ENCODE measurements at places on chromosomes 5 and 9.
A peak's percentile ranks its signal among the peaks of the same experiment; 100 is the strongest.

GRCh38 chr5:158716668-158717067, 383.0 kb downstream of the EBF1 start:
- no peak for DNase-seq

GRCh38 chr5:177399997-177400868, at the start of gene PFN3:
PFN3 (minus strand) TSS chr5:177400661; CDS start chr5:177400576, 85 bp downstream.
- no peak for DNase-seq

DNA sequence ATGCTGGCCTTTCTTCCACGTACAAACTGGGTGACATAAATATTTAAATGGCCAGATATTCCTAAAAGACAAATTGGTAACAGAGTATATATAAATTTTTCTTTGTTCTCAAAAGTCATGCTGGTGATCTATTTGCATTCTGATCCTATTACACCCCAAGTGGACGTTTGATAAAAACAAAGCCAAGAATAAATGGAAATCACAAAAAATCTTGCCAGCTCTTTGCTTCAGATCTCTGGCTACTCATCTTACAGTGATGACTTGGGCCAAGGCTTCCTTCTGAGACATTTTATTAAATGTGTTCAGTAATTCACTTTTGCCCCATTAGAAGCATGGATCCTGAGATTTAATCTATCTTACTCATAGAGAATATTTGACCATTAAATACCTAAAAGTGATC, 444.3 kb upstream of the PIK3R1 start:
- DNase-seq: no peak

GRCh38 chr5:52269859-52270258, 517.9 kb upstream of the ITGA1 start:
- DNase-seq: no peak

DNA sequence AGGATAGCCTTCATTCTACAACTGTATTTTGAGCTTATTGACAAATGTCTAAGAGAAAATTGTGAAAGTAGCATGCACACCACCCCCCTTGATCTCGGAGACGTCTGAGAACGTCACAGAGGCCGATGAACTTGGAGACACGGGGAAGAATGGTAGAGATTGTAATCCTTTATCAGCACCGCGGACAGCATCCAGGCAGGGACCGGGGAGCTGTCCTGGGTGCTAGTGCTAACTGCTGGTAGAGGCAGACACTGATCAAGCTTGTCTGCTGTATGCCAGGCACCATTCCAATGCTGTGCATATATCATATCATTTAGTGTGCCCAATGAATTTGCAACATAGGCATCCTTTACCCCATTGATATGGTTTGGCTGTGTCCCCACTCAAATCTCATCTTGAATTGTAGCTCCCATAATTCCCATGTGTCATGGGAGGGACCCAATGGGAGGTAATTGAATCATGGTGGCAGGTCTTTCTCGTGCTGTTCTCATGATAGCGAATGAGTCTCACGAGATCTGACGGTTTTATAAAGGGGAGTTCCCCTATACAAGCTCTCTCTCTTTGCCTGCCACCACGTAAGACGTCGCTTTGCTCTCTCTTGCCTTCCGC, 98.8 kb downstream of the LHX2 start:
- DNase-seq: peak; percentile 33

DNA sequence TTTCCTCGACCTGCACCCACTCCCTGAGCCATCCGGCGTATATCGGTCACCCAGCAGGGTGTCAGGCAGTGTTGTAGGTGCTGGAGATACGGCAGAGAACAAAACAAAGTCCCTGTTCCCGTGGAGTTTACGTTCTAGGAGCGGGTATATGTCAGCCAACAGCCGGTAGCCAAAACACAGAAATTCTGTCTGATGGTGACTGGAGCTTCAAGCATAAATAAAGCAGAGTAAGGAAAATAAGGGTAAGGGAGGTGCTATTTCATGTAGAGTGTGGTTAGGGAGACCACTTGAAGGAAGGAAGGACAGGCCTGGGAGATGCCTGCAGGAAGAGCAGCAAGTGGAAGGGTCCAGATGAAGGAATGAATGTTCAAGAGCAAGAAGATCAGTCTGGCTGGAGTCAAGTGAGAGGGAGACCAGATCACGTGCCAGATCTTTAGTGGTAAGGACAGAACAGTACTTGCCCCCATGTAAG, 783 bp upstream of the ZFR start:
- DNase-seq: no peak

- DNase-seq: no peak
These were observed 141.5 kb downstream of the ADAMTS19 start for GRCh38 chr5:129601576-129601975.

- no peak for DNase-seq
These were observed 92.8 kb downstream of the CAVIN4 start for GRCh38 chr9:100670719-100671118.

GRCh38 chr5:170746075-170746960, 37.2 kb upstream of the GABRP start:
- no peak for DNase-seq

- DNase-seq: peak; percentile 20
These were observed 143.0 kb downstream of the CAVIN4 start for GRCh38 chr9:100720922-100721321.

GRCh38 chr5:173204185-173204979, 30.6 kb downstream of the NKX2-5 start:
- DNase-seq: no peak

DNA sequence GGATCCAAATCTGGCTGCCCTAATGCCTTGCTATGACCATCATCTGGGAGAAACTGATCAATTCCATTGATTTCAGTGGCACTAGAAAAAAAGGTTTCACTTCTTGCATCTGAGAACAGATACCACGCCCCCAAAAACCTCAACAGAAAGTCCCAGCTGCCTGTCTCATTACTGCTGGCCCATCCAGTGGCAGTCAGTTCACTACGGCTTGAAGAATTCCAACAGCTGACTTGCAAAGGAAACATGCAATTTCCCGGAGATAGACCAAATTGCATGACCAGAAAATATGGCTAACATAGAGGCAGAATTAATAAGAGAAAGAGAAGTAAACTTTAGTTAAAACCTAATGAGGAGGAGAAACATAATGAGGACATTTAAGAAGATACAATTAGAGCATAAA, 48.6 kb downstream of the UGCG start:
- DNase-seq: no peak

- DNase-seq: no peak
These were observed 16.7 kb upstream of the KIF27 start for GRCh38 chr9:83937861-83938455.

- DNase-seq: no peak
These were observed 7.5 kb upstream of the RALGPS1 start for GRCh38 chr9:126907058-126907457.

DNA sequence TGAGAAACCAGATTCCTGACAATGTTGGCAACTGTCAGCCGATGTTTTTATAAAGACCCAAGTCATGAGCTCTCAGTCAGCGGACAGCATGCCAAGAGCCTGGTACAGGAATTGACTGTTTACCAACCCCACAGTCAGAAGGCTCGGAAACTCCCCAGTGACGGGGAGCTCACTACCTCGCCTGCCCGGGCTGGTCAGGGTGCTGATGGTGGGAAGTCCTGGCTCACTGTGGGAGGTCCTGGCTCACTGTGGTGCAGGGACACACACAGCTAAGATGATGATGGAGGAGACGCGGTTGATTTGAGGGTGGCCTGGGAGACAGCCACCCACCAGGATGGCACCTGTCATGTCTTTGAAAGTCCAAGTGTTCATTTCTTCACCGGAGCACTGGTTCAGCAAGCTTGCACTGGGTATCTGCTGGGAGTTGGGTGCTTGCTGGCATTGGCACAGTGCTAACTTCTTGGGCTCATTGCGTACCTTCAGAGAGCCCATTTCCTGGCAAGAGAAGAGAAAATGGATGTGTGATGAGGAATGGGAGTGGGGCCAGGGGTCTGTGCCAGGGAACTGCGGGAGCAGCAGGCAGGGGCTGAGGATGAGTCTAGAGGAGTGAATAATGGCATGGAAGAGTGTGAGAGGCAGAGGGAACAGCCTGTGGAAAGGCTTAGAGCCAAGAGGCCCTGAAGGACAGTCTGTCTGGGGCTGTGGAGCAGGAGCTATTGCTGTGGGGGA, 15.3 kb downstream of the ASS1 start:
- DNase-seq: no peak

DNA sequence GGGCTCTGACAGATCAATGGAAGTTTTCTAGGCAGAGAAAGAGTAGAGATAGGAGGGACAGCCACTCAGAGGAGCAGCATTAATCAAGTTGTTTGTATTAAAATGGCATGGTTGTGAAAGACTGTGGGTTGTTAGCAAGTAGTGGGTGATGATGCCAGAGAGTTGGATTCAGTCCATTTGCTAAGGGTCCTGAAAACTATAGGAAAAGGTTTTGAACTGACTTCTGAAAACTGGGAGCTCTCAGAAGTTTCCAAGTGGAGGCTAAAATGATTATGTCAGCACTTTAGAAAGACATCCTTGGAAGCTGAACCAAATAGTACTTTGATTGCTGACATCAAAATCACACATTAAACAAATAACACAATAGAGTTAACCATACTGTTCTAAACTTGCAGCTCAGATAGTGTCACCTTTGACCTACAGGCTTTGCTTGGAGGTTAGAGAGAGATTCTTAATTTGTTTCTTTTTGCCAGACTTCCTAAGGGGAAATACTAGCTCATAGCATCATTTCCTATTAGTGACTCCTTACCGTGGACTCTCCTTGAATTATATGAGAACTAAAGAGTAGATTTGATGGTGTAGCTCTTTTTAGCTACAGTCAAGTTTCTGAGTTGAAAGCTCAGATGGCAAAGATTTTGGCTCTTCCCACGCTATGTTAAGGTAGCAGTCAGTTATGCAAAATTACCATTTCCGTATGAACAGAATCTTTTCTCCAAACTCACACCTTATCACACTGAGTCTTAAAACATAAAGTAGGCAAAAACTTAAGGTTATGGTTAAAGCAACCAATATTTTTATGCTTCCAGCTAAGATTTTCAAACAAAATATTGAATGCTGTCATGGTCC, 277.1 kb downstream of the NR3C1 start:
- no peak for DNase-seq

GRCh38 chr9:133845440-133845839, 107.3 kb upstream of the SARDH start:
- DNase-seq: no peak

GRCh38 chr5:88190106-88190834, 78.4 kb downstream of the TMEM161B start:
- DNase-seq: no peak

- DNase-seq: no peak
These were observed 106.7 kb downstream of the SERINC5 start for GRCh38 chr5:80149161-80149609.

- DNase-seq: no peak
These were observed 20.1 kb downstream of the CXXC5 start for GRCh38 chr5:139668064-139668880.

GRCh38 chr5:149039506-149039905, 23.4 kb downstream of the SH3TC2 start:
- no peak for DNase-seq

DNA sequence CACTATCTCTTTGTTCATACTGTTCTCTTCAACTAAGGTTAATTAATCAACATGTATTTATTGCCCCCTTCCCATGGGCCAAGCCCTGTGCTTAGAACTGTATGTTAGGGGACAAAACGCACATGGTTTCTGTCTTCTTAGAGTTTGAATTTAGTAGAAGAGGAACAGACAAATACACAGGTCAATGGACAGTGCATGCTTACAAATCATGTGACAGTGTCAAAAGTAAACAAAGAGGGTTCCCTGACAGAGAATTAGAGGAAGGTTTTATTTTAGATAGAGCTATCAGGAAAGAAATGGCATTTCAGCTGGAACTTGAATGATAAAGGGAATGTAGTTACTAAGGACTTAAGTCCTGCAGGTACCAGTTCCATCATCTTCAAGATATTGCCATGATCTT, 145.2 kb upstream of the CCDC152 start:
- DNase-seq: no peak

- no peak for DNase-seq
These were observed 173.2 kb upstream of the TRPC7 start for GRCh38 chr5:136538534-136538933.

DNA sequence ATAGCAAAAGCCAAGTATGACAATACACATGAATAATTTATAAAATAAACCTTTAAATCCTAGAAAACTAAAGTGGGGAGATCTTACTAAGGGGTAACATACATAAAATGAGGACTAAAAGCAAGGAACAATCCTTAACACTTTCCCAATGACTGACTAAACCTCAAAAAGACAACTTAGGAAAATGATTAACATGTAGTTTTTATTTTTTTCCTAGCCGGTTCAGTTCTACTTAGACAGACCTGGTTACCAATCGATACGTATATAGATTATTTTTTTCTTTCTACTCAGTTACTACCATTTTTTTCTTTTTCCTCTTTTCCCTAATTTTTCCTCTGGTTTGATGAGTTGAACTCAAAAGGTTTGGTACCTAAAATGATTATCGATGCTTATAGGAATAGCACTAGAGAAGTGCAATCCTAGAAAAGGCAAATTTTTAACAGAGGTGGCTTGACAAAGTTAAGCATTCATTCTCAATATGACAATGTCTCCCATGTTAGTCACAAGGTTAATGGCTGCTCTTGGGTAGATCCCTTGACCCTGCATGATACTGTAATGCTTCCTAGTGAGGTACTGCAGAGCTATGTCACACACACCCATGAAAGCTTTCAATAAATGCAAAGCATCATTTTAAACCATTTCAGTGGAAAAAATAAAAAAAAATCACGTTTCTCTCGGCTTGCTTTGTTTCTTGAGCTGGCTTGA, 41.5 kb downstream of the FBXO4 start:
- DNase-seq: no peak

DNA sequence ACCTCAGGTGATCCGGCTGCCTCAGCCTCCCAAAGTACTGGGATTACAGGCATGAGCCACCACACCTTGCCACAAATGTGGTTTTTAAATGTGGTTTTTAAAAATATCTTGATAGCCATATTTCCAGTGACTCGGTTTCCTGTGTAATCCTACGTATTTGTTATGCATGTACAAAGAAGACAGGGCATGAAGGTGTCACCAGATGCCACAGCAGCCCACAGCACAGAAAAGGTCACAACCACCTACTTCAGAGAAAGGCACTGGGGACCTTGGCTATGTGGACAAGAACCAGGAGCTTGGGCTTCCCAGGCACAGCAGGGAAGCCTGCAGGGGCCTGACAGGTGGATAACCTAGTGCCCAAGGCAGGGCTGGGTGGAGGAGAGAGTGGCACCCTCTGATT, 38.0 kb downstream of the C9orf50 start:
- no peak for DNase-seq

DNA sequence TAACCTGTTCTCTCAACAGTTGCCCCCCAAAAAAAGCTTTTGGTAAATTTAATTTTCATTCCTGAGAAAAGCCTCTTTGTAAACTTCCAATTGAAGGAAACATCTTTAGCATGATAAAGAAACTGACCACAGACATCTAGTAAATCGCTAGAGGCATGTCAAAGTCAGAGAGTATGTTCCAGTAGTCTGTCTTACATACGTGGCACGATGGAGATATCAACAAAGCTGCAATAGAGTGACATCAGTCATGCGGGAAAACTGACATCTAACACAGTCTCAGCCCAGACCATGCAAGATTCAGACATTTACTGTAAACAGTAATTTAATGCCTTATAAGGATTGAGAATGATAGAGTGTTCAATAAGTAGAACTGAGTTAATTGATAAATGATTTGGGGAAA, 45.1 kb downstream of the GARNL3 start:
- DNase-seq: no peak

- no peak for DNase-seq
These were observed 31.9 kb upstream of the ZNF622 start for GRCh38 chr5:16497546-16497945.

- DNase-seq: no peak
These were observed 112.8 kb upstream of the HMHB1 start for GRCh38 chr5:143699121-143699520.

- DNase-seq: no peak
These were observed 22.7 kb downstream of the CAVIN4 start for GRCh38 chr9:100600521-100601079.

GRCh38 chr9:21415493-21416267, 6.8 kb downstream of the IFNA8 start:
- no peak for DNase-seq

All from fibroblast of skin of left quadriceps (primary cell).